Fibroblast of the aortic adventitia (primary cell): ENCODE measurements at places on chromosomes 5 and 9. TPM values are rescaled to one million over a fixed set of nuclear protein-coding genes. Genes with fewer than 3 reads are reported as not detected.

- DNase-seq: no peak
Observed at GRCh38 chr9:126671381-126671831, 57.7 kb downstream of the LMX1B start.

- peak; percentile 81 for DNase-seq
Observed at GRCh38 chr5:2751592-2752021, at the start of gene IRX2. IRX2 (minus strand) TSS chr5:2751677; CDS start chr5:2751413, 264 bp downstream.

GRCh38 chr5:137761566-137761965, 7.4 kb upstream of the HNRNPA0 start:
- DNase-seq: no peak

The C5orf52 gene
- not detected in 2 replicates for total RNA-seq
